Hematopoietic multipotent progenitor cell treated with erythropoietin and hydrocortisone succinate and interleukin-3 and kit ligand, for 4 days (in vitro differentiated cells): ENCODE measurements at places on chromosomes 3 and 15.

DNA sequence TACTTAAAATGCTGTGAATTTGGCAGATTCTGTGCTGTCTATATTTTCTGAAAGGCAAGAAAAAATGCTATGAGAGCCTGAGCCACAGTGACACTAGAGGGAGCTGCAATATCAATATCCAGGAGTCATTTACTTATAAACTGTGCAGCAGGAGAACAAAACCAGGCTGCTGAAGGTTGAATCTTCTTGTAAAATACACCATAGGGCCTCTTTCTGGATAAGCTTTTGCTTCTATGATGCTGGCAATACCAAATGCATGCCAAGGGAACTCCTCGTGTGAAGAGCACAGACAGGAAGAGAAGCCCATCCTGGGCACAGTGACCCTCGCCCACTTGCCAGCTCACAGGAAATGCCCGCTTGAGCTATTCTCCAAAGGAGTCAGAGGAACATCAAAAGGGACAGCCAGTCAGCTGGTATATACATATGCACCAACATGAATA, 48.0 kb upstream of the TSPAN3 start:
- DNase-seq: peak; percentile 84

DNA sequence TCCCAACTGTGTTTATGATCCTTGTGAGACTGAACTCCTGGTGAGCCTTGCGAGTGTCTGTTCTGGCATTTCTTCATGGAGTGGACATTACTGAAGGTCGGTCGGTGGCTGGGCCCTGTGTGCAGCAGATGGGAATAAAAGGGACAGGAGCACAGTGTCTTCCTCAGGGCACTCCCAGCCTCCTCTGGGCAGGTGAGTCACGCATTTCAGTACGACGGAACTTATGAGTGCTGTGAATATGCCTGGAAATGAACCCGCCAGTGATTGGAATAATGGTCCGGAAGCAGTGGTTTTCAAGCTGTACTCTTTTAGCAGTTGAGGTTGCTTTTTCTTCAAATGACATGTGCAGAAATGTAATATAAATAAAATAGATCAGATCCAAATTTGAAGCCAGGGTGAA, 55.1 kb downstream of the LARS2 start:
- DNase-seq: no peak

DNA sequence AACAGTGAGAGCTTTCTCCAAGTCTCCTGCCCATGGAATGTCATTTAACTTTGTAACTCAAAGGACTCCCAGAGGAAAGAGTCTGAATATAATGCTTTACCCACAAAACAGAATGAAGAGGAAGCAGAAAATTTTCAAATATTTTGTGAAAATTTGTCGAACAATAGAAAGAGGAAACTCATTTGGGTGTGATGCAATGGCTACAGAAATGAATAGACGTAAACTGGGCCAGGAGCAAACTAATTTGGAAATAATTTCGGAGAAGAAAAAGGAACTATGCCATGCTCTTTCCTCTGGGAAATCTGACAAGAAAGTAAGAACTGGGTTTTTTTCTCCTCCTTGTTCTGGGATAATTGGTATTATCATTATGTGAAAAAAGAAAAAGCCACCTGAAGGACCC, 11.2 kb upstream of the SUMF1 start:
- DNase-seq: peak; percentile 52

GRCh38 chr3:168864107-168865021, 768.6 kb upstream of the GOLIM4 start:
- DNase-seq: no peak

DNA sequence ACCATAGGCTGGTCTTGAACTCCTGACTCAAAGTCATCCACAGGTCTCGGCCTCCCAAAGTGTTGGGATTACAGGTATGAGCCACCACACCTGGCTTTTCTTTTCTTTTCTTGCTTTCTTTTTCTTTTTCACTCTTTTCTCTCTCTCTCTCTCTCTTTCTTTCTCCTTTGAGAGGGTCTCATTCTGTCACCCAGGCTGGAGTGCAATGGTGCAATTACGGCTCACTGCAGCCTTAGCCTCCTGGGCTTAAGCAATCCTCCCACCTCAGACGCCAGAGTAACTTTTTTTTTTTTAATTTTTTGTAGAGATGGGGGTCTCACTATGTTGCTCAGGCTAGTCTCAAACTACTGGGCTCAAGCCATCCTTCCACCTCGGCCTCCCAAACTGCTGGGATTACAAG, 133.1 kb upstream of the UBE2E1 start:
- no peak for DNase-seq

GRCh38 chr3:110974902-110975301, 96.7 kb upstream of the NECTIN3 start:
- no peak for DNase-seq

GRCh38 chr3:124783696-124784095, 53.4 kb downstream of the UMPS start:
- no peak for DNase-seq

- no peak for DNase-seq
Measured at GRCh38 chr3:2706144-2706835, 403.9 kb downstream of the IL5RA start.

DNA sequence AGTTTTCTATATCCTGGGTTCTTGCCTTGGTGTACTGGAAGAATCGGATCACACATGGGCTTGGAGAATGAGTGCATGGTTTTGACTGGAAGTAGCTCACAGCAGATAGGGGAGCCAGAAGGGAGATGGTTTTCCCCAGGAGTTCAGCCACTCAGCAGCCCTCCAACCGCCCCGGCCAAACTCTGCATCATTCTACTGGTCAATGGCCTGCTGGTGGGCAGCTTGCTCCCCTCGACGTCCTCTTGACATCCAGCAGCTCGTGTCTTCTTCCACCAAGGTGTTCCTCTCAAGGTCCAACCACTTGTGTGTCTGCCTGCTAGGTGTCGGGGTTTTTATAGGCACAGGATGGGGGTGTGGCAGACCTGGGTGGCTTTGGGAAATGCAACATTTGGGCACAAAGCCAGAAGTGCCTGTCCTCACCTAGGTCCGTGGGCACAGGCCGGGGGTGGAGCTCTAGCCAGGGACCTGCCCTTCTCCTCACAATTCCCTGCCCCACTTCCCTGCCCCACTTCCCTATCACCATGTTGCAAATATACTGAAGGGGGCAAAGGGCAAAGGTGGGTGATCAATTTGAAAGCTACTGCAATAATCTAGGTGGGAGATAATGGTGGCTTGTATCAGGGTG, 3.0 kb upstream of the GTPBP8 start:
- DNase-seq: no peak

DNA sequence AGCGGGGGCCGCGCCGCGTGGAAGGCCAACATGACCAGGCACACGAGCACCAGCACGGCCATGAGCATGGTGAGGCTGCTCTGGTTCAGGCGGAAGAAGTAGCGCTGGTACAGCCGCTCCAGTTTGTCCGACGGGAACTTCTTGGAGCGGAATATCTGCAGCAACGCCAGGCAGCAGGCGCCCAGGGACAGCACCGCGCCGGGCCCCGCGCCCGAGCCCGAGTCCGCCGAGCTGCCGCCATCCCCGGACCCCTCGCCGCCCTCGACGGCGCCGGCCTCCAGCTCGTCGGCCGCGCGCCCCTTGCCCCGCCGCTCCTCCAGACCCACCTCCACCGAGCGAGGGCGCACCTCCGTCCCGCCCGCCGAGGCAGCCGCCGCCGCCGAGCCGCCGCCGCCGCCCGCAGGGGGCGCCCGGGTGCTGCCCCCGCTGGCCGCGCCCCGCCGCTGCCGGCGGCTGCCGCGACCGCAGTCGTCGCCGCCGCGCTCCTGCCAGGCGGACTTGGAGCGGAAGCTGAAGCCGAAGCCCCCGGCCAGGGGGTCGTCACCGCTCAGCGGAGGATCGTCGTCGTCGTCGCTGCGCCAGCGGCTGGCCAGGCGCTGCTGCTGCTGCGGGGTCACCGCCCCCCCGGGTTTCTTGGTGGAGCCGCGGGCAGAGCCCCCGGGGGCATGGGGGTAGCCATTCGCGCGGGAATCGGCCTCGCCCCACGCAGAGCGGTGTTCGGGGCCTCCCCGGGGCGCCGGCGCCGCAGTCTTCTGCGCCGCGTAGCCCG, 957 bp downstream of the ADCY5 start:
- peak; percentile 70 for DNase-seq

- no peak for DNase-seq
Measured at GRCh38 chr3:55588146-55588765, 101.2 kb upstream of the WNT5A start.

DNA sequence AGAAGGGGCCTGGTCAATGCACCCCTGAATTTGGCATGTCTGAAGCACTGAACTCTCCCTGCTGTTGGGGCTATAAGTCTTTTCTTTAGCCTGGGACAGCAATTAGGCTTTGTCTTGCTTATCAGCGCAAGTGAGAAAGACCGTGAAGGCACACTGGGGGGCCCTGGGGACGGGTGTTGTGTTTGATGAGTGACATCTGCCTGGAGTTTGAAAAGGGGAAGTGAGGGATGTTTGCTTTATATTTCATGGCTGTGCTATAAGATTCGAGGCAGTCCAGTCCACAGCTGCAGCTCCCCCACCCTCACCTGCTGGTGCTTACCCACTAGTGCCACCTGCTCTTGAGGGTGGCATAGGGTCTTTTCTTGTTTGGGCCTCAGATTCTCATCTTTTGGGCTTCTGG, 44.8 kb downstream of the CEMIP start:
- DNase-seq: peak; percentile 33

DNA sequence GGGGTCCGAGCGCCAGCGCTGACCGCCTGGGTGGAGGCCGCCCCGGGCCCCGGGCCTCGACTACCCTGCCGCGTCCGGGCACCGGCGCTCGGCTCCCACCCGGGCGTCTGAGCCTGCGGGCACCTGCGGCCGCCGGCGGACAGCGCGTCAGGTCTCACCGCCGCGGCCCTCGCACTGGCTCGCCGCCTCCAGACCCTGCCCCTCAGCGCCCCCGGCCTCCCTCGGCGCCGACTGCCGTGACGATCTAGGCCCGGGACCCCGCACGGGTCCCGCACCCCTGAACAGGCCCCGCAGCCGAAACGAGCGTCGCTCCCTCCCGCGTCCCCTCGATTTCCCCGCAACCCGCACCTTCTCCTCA, 297 bp downstream of the PRC1 start:
- peak; percentile 23 for DNase-seq

- DNase-seq: no peak
Measured at GRCh38 chr15:56361987-56362386, 3.2 kb upstream of the TEX9 start.

GRCh38 chr3:52095990-52096775, 39.8 kb upstream of the DUSP7 start:
- no peak for DNase-seq

GRCh38 chr15:58748040-58748851, 1.3 kb downstream of the ADAM10 start:
- peak; percentile 51 for DNase-seq

DNA sequence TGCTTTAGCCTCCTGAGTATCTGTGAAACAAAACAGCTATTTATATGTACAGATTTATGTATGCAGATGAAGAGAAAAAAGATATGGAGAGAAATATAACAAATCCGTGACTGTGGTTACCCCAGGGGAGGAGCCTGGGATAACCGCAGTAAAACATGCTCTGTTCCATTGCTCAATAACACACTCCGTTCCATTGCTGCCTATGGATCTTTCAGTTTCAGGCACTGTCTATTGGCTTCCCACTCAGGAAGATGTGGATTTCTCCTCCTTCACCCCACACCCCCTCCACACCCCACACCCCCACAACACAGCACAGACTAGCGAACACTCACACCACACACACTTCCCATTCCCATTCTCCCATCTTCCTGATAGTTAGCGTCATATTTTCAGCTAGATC, 47.9 kb downstream of the CDCP1 start:
- DNase-seq: no peak

- DNase-seq: no peak
Measured at GRCh38 chr15:29097168-29097567, 172.5 kb downstream of the NSMCE3 start.

GRCh38 chr3:21505711-21506460, 245.1 kb downstream of the ZNF385D start:
- DNase-seq: no peak

DNA sequence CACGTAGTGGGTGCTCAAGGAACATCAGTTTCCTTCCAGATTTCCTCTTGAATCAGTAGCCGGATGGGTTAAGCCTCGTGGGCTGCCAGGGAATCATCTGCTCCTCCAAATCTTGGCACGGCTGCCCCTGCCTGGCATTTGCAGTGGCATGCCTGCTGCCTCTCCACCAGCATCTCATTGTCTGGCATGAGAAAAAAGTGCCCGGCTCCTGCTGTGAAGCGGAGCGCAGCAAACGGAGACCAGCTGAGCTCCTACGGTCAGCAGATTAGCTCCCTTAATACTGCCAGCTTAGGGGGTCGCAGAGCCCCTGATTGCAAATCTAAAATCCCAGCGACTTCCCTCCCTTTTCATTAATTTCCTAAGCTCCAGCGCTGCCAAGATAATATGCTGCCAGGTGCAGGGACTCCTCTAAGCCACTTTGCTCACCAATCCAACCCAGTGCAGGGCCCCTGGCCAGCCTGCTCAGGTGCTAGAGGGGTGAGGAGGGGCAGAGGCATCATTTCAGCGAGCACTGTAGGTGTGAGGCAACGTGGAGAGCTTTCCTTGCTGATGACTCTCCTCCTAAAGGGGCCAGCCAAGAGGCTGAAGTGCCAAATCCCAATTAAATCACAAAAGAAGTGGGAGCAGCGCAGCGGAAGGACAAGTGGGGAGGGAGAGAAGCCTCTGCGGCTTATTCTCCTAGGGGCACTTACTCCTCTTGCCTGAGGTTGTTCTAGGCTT, 49.6 kb upstream of the ST8SIA2 start:
- no peak for DNase-seq

DNA sequence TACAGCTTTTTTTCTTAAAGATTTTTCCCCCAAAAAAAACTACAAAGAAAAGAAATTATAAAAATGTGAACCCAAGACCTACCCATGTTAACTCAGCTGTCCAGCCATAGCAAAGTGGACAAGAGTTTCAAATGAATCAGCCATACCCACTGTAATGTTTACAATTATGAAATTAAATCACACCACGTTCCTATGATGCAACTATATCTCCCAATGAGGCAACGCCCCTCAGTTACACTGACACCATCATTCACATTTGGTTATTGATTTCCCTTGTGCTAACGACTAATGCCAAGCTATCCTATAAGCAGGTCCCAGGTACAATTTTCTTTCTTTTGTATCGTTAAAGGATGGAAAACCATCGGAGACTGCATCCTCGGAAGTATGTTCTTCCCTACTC, 115.1 kb upstream of the ICE2 start:
- no peak for DNase-seq

DNA sequence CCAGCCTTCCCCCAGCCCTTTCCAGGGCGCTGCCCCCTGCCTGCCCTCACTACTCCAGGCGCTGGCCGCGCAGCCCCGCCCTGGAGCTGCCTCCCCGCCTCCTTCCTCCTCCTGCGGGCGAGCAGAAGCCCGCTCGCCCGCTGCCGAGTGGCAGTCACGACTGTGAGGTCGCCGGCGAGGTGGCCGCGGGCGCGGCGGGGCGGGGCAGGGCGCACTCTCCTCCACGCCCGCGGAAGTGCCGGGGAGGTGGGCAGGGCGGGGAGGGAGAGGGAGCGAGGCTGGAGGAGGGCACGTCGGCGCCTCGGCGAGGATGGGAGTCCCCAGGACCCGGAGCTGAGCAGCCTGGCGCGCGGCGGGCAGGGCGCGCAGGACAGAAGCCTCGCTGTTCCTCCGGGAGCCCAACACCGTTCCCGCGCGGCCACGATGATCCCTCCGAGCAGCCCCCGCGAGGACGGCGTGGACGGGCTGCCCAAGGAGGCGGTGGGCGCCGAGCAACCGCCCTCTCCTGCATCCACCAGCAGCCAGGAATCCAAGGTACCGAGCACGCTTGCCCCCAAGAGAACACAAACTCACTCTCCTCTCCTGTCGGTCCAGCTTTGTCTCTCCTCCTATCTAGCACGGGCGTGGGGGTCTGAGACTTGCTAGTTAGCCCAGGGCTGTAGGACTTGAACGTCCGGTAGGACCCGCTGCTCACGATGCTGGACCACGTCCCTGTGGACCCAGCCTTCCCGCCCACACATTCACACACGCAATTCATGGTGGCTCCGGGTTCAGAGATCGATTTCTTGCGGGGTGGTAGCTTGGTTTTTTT, at the start of gene STAC:
TSS of gene STAC (plus strand) at position 284 of the 811 bp plus-strand sequence. CDS start at position 424, 140 bp downstream.
- peak; percentile 89 for DNase-seq

GRCh38 chr3:193865339-193865738, 270.6 kb upstream of the HES1 start:
- DNase-seq: no peak
